ENCODE measurements at places on chromosomes 1 and 21.

DNA sequence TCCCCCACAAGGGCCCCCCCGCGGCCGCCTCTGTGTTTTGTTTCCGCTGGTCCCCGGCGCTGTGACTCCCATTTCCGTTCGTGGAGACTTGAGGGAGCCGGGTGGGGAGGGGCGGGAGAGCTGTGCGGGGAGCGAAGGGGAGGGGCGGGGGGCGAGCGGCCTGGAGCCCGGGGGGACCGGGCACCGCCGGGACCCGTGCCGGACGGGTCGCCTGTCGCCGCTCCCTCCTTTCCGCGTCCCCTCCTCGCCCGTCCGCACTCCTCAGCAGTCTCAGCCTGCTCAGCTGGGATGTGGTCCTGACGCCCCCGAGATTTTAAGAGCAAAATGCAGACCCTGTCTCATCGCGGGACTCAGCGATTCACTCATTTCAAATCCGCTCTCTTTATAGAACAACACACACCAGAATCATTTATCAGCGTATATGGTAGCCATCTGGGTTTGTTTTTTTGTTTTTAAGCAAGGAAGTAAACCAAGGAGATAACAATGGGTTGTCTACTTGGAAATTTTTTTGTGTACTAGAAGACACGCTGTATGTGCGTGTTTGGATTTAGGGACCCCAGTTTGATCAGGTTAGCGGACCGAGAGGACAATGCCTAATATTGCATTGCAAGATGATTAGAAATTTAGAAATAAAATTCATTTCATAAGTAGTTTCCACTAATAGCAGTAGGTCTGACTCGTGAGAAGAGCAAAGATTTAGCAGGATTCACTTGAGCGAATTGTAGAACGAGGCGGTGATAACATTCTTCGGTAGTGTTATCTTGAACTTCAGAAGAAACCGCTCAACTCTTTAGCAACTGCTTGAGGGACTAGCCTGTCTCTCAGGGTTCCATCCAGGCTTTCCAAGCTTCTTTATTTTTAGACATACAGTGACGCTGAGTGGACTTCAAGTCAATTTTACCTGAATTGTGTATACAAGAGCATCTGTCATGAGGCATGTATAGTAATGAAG is 1.1 kb downstream of the GABPA start:
- DNase-seq, result peak; percentile 75

- no peak for DNase-seq
Observed at GRCh38 chr1:154881820-154882535, 11.9 kb upstream of the KCNN3 start.

- DNase-seq, result no peak
Observed at GRCh38 chr1:92476071-92476631, 10.6 kb downstream of the GFI1 start.

DNA sequence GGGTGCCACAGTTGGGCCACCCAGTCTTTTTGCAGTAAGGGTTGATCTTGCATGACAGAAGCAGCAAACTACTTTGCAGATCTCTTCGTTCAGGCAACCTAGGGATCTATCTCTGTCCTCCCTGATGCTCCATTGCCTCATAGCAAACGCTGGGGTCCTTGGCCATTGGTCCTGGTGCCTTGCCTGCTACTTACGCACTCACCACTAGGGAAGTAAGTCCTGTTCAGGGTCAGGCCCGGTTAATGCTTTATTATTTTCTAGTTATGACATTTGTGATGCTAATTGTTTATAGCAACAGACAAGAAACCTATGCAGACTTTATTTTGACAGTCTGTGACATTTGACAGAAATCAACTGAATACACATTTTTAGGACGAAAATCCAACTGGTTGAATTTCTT is 326.5 kb upstream of the FMN2 start:
- no peak for DNase-seq

- DNase-seq, result no peak
Observed at GRCh38 chr1:7405844-7406500, 365.1 kb upstream of the VAMP3 start.

DNA sequence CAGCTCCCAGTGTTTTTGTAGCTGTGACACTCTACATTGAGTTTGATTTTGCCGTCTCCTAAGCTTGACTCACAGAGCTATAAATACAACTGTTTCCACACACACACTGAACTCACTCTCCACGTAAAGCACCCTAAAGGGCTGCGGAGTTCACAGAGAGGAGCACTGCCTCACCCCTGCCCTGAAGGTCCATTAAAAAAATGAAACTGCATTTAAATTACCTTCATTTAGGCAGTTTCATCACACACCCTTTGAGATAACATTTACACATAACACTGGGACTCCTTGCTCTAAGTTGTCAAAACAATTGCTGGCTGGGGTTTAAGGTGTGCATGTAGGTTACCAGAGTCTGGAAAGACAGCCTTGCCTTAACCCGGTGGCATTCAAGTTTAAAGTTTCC is 137.1 kb upstream of the MAGI3 start:
- no peak for DNase-seq

GRCh38 chr1:112676543-112676942 is 2.1 kb downstream of the MOV10 start:
- no peak for DNase-seq

DNA sequence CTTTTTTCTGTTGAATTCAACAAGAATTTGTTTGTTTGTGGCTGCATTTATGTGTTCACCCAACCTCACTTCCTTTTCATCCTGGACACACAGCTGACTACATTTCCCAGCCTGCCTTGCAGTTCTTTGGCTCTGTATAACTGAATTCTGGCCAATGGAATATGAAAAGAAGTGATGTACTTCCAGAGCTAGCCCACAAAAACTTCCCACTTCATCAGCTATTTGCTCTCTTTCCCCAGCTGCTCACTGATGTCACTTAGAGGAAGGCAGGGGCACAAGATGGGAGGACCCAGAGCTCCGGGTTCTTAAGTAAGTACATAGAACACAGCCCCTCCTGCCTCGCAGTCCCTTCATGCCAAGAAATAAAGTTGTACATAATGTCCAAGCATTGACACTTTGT is 235.0 kb upstream of the FGGY start:
- peak; percentile 49 for DNase-seq

DNA sequence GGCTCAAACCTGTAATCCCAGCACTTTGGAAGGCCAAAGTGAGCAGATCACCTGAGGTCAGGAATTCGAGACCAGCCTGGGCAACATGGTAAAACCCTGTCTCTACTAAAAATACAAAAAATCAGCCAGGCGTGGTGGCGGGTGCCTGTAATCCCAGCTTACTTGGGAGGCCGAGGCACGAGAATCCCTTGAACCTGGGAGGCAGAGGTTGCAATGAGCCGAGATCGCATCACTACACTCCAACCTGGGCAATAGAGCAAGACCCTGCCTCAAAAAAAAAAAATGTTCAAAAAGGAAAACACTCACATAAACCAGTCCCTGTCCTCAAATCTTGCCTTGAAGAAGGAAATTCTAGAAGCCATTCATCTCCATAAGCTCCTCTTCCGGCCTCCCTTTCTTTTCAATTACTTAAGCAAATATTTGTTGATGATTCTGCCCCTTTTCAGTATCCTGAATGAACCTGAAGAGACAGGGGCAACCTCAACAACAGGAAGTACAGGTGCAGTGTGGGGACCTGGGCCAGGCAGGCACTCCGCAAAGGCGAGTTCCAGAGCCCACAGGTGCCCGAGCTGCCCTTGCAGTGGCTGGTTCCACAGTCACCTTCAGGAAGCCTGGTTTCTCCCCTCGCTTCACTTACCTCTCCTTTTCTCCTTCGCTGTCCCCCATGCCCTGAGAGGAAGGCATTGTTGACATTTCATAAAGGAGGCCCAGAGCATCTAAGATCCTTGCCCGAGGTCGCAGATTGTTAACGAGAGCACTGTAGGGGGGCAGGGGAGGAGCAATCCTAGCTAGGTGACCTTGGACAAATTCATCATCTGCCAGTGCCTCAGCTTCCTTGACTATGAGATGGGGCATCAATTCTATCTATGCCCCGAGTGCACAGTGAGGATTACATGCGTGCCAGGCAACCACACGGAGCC is 8.9 kb upstream of the LEFTY1 start:
- no peak for DNase-seq

DNA sequence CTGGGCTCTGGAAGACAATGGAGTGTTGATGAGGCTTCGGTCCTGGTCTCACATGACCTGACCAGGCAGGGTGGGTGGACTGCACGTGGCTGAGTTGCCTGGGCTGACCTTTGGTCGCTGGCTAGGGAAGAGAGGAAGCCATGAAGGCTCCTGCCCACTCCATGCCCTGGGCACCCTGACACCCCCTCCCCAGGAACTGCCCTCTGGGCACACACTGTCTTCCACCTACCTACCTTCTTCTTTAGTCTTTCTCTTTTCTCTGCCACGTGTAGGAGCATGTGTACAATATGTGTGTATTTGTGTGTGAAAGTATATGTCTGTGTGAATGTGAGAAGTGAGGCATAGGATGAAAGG is 15.1 kb downstream of the POU3F1 start:
- DNase-seq, result no peak

DNA sequence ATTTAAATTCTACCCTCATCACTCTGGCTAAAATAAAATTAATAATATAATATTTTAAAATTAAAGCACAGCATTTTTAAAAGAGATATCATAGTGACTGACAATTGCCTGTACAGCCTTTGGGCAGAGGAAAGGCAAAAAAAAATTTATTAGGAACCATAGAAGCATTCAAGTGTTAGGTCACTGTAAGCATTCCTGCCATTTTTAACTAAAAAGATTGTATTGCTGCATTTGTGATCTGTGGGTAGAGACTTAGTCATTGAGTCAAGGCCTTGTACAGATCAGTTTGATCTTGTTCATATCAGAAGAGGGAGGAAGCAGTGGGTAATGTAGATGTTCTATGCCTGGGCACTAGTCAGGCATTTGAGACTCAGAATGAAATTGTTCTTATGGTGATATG is 109.9 kb downstream of the LYPLAL1 start:
- no peak for DNase-seq
